A549 treated with ZK216348 at 1 μM for 4 hours (cell line): ENCODE measurements at places on chromosomes 3 and 15. TPM values are rescaled to one million over a fixed set of nuclear protein-coding genes. Genes with fewer than 3 reads are reported as not detected.

The ABHD10 gene
- total RNA-seq: 14.2 to 22.5 TPM (median 20.8 TPM) in 5 replicates

The PAQR5 gene
- total RNA-seq: 65.5 to 118 TPM (median 110 TPM) in 5 replicates

The AMT gene
- total RNA-seq: 0.24 to 0.54 TPM (median 0.37 TPM) in 5 replicates

The GOLGA6L10 gene
- 0.37 to 0.73 TPM (median 0.52 TPM) in 5 replicates for total RNA-seq

The GOLGA6L9 gene
- total RNA-seq: 2.5 to 3.1 TPM (median 2.9 TPM) in 5 replicates

The ZNF717 gene
- 1.8 to 3.6 TPM (median 2.9 TPM) in 5 replicates for total RNA-seq

The CNTN6 gene
- total RNA-seq: not detected in 5 replicates

The C15orf62 gene
- total RNA-seq: 0.06 to 0.16 TPM (median 0.10 TPM) in 4 of 5 replicates, not detected in the other

The RPP25 gene
- total RNA-seq: 20.2 to 29.5 TPM (median 28.6 TPM) in 5 replicates

The SCN11A gene
- total RNA-seq: 0.02 TPM in 2 of 5 replicates, not detected in the others

The CCR9 gene
- total RNA-seq: not detected in 5 replicates

The GOLGA8M gene
- not detected in 5 replicates for total RNA-seq

The RTP4 gene
- not detected in 5 replicates for total RNA-seq

The NISCH gene
- 10.9 to 17.3 TPM (median 14.4 TPM) in 5 replicates for total RNA-seq

The GOLGA8T gene
- total RNA-seq: 1.1 to 2.8 TPM (median 2.0 TPM) in 5 replicates

The OSTN gene
- not detected in 5 replicates for total RNA-seq

The ARL14 gene
- 0.42 to 0.93 TPM (median 0.58 TPM) in 5 replicates for total RNA-seq

The HHLA2 gene
- total RNA-seq: 0.07 to 0.15 TPM in 2 of 5 replicates, not detected in the others

The MED12L gene
- 0.30 to 1.2 TPM (median 0.53 TPM) in 5 replicates for total RNA-seq

The PRR23C gene
- total RNA-seq: not detected in 5 replicates

The MOBP gene
- 0.15 to 0.36 TPM in 2 of 5 replicates, not detected in the others for total RNA-seq

The ARHGEF26 gene
- total RNA-seq: 5.1 to 7.4 TPM (median 6.8 TPM) in 5 replicates
